ENCODE measurements at places on chromosomes 7 and 10.

DNA sequence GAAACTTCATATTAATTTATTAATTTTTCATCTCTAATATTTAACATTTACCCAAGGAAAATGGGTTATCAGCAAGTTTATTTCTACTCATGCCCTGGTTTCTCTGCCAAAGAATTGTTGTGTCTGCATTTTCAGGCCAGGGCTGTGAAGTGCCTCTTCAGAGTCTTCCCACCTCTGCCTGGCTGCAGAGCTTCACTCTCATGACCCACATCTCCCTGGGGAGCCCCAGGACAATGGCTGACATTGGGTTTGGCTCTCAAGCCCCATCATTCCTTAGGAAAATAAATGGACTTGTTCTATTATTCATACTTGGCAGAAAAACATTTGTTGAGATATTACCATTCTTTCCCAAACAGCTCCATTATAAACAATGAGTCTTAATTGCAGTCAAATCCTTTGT lies 30.3 kb downstream of the CACNA2D1 start:
- DNase-seq, result no peak

DNA sequence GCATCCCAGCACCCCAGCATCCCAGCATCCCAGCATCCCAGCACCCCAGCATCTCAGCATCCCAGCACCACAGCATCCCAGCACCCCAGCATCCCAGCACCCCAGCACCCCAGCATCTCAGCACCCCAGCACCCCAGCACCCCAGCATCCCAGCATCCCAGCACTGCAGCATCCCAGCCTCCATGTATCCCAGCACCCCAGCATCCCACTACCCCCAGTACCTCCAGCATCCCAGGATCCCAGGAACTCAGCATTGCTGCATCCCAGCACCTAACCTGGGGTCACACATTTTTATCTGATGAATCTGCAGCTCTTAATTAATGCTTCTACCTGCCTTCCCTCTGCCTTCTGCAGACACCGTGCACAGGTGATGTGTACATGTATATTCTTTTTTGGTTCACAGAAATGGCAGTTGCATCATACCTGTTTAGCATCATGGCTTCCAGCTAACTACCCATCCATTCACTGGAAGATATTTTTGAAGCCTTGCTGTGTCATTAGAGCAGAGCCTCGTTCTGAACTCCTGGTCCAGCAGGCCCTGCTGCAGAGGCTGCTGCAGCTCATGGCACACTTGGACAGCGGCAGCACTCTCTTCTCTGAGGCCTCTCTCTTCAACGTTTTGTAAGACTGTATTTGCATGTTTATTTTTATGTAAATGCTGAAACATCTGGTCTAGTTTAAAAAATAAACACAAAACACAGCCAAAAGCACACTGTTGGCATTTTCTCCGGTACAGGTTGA lies 4.6 kb upstream of the CFAP46 start:
- DNase-seq, result no peak

- DNase-seq, result no peak
Observed at GRCh38 chr10:105351187-105351586, 710.1 kb downstream of the SORCS3 start.

DNA sequence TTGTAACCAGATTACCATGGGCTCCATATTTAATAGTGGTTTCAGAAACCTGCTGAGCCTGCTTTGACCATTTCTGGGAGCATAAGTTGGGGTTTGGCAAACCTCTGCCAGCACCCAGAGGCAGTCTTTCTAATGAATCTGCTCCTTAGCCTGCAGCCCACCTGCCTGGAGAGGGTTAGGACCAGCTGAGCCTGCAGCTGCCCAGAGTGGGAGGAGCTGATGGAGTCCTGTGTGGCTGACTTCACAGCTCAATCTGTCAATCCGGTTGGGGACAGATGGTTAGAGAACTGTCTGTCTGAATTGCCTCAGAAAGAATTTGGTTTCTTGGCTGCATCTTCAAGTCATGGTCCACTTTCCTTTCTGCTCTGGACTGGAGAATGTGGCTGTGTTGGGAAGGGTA lies 444.6 kb downstream of the NRG3 start:
- no peak for DNase-seq

- no peak for DNase-seq
Observed at GRCh38 chr7:143979998-143980397, 20.1 kb upstream of the OR6B1 start.

DNA sequence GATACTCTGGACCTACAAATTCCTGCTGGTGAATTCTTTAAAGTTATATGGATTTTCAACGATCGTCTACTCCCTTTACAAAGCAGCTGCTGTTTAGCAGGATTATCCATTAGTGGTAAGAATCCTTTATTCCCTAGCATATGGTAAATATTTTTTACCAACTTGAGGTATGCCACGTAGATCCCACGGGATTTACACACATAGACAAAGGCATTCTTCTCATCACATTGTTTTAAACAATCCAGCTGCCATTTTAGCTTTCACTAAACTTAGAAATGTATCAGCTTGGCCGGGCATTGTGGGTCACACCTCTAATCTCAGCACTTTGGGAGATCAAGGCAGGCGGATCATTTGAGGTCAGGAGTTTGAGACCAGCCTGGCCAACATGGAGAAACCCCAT lies 148.0 kb upstream of the SH2B2 start:
- DNase-seq, result no peak

DNA sequence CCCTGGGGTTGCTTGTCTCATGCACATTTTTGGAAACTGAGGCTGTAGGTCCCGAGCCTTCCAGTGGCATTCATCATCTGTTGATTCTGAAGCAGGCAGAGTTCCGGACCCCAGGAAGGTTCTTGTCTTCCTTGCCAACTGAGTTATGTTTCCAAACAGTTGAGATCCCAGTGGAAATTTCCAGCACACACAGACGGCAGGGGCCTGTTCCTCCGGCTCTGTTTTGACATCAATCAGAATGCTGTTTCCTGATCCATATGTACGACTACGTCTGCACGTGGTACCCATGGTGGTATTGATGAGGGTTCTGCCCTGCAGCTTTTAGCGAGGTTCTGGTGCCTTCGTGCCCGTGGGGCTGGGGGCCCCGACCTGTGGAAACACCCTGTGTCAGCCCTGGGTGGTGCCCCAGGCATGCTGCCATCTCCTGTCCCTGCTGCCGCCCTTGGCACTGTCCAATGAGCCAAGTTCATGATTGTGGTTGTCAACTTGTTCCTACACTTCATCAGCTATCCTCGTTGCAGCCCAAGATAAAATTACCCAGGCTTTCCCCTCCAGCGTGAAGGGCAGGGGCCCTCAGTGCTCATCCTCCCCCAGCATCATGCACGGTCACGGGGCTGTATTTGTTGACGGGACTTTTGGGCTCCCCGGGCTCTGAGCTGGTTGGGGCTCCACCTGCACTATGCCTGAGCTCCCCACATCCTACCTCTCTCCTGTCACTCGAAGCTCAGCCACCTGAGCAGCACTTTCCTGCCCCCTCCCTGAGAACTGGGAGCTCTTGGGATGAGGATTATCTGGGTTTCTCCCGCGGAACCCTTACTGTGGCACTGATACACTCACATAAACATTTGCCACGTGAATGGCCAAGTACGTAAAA lies 7.8 kb upstream of the DPYSL4 start:
- no peak for DNase-seq

GRCh38 chr10:75335983-75336382 lies 65.6 kb downstream of the ZNF503 start:
- no peak for DNase-seq

- no peak for DNase-seq
Observed at GRCh38 chr7:116598278-116598677, 73.4 kb downstream of the CAV1 start.

- no peak for DNase-seq
Observed at GRCh38 chr10:74113546-74113945, 37.1 kb downstream of the AP3M1 start.

DNA sequence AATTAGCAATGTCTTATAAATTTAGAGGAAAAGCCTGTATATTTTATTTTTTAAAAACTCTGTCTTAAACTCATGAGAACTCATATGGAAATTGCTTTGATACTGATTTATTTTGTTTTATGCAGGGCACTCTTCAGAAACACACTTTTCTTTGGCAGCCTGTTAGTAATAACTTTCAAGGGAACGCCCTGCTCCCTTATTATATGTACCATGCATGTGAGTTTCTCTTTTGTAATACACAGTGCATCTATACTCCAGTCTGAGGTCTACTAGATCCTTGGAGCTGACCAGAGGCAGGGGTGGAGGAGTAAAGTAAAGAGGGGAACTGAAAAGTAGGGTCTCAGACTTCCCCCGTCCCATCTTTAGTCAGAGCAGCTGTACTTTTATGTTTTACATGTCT lies 40.2 kb downstream of the GPR85 start:
- no peak for DNase-seq

DNA sequence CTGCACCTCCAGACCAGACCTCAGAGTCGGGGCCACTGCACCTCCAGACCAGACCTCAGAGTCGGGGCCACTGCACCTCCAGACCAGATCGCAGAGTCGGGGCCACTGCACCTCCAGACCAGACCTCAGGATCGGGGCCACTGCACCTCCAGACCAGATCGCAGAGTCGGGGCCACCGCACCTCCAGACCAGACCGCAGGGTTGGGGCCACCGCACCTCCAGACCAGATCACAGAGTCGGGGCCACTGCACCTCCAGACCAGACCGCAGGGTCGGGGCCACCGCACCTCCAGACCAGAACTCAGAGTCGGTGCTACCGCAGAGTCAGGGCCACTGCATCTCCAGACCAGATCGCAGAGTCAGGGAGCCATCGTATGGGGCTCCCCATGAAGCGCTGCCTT lies 105.9 kb downstream of the ACTR3B start:
- DNase-seq, result no peak

GRCh38 chr10:92848037-92848440 lies 281 bp upstream of the EXOC6 start:
- DNase-seq, result no peak

DNA sequence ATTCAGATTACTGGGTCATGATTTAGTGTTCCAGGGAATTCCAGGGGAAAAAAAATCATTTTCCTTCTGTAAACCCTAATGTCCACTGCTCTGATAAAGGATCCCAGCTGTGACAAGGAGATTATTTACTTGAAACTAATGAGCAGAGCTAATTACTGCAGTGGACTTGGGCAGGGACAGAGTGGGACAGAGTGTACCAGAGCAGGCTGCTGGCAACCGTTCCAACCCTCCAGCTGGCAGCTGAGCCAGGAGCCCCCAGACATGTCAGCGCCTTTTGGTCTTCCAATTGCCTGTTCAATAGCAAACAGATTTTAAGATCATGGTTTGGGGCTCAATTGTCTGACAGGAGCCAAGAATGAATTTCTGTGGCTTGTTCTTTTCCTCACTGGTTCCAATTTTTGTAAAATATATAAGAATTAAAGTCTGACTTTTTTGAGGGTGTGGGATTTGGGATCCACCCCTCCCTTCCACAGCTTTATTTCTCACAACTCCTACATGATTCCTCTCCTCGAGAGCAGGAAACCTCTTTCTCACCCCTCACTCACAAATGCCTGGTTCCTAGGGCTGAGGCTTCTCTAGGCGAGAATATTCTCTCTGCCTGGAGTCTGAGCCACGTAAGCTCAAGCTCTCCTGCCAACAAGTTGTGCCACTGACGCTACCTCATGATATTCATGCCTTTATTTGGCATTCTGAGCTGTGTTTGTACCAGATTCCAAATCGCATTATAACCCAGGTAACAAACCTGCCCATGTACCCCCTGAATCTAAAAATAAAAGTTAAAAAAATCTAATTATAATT lies 20.6 kb upstream of the FAM180A start:
- no peak for DNase-seq

- DNase-seq, result no peak
Observed at GRCh38 chr10:107340326-107340725, 175.8 kb upstream of the SORCS1 start.

- no peak for DNase-seq
Observed at GRCh38 chr10:90087197-90088023, 386.0 kb downstream of the KIF20B start.

- DNase-seq, result no peak
Observed at GRCh38 chr7:109215341-109215740, 645.7 kb downstream of the DNAJB9 start.

DNA sequence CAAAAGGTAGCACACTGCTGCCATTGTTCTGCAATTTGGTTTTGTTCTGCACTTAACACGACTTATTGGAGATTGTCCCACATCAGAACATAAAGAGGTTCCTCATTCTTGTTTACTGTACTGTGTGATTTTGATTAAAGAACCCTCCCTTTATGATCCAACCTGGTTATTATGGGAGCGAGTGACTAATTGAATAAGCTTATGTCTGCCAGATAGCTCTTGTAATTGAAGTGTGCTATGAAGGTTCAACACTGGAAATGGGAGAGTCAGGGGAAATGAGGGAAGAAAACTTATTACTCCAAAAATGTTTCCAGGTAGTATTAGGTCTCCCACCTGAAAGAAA lies 33.9 kb downstream of the CASP7 start:
- no peak for DNase-seq

GRCh38 chr10:49364747-49365146 lies 31.1 kb downstream of the DRGX start:
- no peak for DNase-seq

- DNase-seq, result no peak
Observed at GRCh38 chr10:3115685-3116084, 48.3 kb downstream of the PFKP start.

GRCh38 chr7:133854739-133855138 lies 272.4 kb upstream of the LRGUK start:
- no peak for DNase-seq

GRCh38 chr10:54900584-54900983 lies 99.6 kb upstream of the PCDH15 start:
- no peak for DNase-seq

DNA sequence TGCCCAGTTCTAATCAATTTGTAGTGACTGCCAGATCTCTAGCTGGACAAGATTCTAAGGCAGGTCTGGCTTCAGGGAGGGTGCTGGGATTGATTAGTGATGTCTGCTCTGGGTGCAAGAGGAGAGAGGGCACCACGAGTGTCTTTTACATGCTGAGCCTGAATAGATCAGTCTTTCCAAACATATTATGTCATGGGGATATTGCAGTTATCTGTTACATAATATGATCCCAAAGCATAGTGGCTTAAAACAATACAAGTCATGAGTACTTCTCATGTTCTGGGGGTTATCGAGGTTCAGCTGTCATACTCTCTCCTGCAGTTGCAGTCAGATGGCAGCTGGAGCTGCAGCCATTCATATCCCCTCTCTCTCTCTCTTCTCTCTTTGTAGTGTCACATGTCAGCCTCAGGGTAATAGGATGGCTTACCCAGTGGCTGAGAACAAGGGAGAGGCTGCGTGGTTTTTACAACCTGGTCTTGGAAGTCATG lies 26.0 kb downstream of the SLC29A3 start:
- DNase-seq, result no peak

- no peak for DNase-seq
Observed at GRCh38 chr10:69685802-69686585, 55.9 kb downstream of the FAM241B start.

GRCh38 chr10:33794460-33794859 lies 460.0 kb upstream of the NRP1 start:
- DNase-seq, result no peak

Measured in cortex of kidney (tissue), 1 donor.